Activated CD8-positive, alpha-beta T cell treated with anti-CD3 and anti-CD28 coated beads for 36 hours (primary cell): ENCODE measurements at places on chromosomes 2 and 18.

- peak; percentile 65 for DNase-seq
Measured at GRCh38 chr2:216404010-216404618, 8.2 kb upstream of the SMARCAL1 start.

GRCh38 chr2:29449499-29449898 lies 334.3 kb downstream of the CLIP4 start:
- no peak for DNase-seq

DNA sequence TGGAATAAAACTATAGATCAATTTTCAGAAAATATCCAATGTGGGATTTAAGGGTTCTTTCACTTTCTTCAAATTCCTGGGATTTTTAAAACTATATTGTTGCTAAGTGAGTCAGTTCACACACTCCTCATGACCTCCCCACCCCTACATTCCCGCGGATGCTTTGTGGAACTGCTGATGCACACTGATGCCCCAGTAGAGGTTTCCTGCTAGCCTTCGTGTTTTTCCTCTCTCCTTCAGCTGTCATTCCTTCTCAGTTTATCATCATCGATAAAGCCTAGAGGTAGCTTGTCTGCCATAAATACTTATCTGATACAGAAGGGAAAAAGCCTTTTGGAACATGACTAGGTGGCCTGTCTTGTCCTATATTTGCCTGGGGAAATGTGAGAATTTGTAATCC lies 67.4 kb upstream of the GALNT5 start:
- DNase-seq: no peak

DNA sequence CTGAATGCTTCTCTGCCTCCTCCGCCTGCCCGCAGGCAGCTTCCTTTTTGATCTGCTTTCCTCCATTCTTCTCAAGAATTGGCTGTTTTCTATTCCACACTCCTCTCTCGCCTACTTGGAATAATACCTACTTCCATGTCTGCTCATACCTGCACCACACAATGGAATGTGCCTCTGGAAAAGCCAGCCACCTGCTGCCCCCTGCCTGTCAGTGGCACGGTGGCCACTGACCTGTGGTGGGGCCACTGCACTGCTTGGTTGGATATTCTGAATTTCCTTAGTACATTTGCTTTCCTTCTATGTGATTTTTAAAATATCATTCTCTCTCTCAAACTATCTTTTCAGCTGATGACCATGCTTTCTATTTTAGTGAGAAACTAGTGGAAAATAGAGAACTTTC lies 406.9 kb downstream of the DCDC2C start:
- DNase-seq: no peak

GRCh38 chr2:73131807-73132206 lies 19.1 kb upstream of the RAB11FIP5 start:
- no peak for DNase-seq

- no peak for DNase-seq
Measured at GRCh38 chr2:48080534-48081316, 174.4 kb upstream of the FBXO11 start.

DNA sequence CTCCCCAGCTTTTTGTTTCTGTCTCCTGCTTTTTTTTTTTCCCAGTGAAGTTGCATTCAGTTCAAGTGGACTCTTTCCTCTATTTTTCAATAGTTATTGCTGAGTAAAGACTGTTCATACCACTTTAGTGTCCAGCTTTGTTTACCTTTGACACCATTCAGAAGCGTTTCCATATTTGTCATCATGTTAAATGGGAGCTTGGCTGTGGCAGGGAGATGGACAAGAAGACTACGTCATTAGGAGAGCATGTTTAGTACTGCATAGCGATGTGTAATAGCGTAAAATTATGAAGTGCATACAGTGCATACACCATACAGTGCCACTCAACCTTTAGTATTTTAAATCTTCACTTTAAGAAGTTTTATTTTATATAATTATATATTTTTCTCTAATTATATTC lies 655.9 kb downstream of the DCC start:
- no peak for DNase-seq

DNA sequence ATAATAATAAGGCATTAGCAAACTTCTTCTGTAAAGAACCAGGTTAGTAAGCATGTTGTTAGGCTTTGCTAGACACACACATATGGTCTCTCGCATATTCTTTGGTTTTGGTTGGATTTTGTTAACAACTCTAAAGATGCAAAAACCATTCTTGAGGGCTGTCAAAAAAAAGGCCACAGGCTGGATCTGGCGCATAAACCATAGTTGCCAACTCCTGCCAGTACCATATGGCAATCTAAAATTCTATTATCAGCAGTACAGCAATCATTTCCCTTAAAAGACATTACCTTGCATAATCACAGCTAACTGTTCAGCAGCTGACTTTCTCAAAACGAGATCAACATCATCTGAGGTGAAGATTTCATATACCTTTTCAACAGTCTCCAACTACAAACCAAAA lies 63.5 kb downstream of the RTTN start:
- DNase-seq: no peak

GRCh38 chr18:37265382-37265781 lies 300.2 kb downstream of the CELF4 start:
- no peak for DNase-seq

GRCh38 chr2:156517419-156517818 lies 81.2 kb downstream of the GPD2 start:
- no peak for DNase-seq

GRCh38 chr2:179239195-179239594 lies 25.4 kb downstream of the SESTD1 start:
- DNase-seq: no peak

- no peak for DNase-seq
Measured at GRCh38 chr2:159829376-159829775, 31.4 kb upstream of the CD302 start.

- DNase-seq: no peak
Measured at GRCh38 chr2:127086990-127087790, 19.8 kb downstream of the BIN1 start.

GRCh38 chr18:36704156-36704555 lies 124.6 kb downstream of the TPGS2 start:
- DNase-seq: no peak
